LHCN-M2 (cell line): ENCODE measurements at places on chromosomes 11 and 22. TPM values are rescaled to one million over a fixed set of nuclear protein-coding genes. Genes with fewer than 3 reads are reported as not detected.

The POTEH gene
- not detected in 2 replicates for total RNA-seq

The TCN1 gene
- total RNA-seq: not detected in 2 replicates

The POU2AF1 gene
- total RNA-seq: not detected in 2 replicates

The MAPK8IP1 gene
- 10.3 and 11.7 TPM in 2 replicates for total RNA-seq
